ENCODE measurements at places on chromosomes 6 and 20.

GRCh38 chr20:13276945-13277541 lies 56.0 kb downstream of the ISM1 start:
- no peak for DNase-seq

GRCh38 chr6:119966484-119966883 lies 616.9 kb upstream of the MAN1A1 start:
- no peak for DNase-seq

GRCh38 chr6:8069631-8070284 lies 5.6 kb upstream of the BLOC1S5 start:
- no peak for DNase-seq

GRCh38 chr6:29632789-29633533 lies at the start of gene GABBR1:
Gene GABBR1 (minus strand): TSS chr6:29633183. CDS start chr6:29632385, 798 bp downstream.
- DNase-seq, result peak; percentile 85

DNA sequence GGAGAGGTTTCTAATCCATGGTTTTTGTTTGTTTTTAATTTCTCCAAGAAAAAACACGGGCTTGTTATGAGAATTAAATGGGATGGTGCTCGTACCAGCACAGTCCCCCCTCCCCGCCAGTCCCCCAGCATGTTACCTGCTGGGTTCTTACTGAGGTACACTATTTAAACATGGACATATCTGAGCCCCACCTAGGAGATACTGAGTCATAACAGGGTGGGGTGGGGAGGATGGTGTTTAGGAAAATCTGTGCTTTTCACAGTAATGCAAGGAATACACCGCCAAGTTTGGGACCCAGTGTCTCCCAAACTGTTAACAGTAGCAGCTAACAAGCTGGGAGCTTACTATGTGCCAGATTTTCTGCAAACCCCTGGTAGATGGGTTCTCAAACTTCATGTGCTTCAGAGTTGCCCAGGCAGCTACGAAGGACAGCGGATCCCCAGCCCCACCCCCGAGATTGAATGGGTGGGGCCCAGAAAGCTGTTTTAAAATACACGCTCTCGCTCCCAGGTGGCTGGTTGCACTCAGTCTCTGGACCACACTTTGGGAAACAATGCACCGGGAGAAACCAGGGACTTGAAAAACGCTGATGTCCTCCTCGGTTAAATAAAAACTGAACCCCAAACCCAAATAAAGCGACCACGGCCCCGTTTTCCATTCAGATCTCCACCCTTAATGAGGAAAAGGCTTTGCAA lies 995 bp downstream of the ZFP64 start:
- no peak for DNase-seq

DNA sequence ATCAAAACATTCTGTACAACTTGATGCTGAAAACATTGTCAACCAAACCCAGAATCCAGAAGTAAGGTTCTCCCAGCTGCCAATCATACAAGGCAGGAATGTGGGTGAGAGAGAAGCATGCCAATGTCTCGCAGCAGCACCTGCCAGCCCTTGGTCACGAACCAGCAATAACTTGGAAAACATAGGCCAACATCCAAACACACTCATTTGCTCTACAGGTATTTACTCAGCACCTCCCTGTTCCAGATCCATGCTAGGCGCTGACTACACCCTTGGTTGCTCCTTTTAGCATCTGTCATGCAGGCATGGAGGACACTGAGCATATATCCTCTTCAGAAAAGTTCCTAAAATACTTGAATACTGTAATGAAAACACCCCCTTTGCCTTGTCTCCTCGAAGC lies 63.6 kb downstream of the FAXC start:
- no peak for DNase-seq

DNA sequence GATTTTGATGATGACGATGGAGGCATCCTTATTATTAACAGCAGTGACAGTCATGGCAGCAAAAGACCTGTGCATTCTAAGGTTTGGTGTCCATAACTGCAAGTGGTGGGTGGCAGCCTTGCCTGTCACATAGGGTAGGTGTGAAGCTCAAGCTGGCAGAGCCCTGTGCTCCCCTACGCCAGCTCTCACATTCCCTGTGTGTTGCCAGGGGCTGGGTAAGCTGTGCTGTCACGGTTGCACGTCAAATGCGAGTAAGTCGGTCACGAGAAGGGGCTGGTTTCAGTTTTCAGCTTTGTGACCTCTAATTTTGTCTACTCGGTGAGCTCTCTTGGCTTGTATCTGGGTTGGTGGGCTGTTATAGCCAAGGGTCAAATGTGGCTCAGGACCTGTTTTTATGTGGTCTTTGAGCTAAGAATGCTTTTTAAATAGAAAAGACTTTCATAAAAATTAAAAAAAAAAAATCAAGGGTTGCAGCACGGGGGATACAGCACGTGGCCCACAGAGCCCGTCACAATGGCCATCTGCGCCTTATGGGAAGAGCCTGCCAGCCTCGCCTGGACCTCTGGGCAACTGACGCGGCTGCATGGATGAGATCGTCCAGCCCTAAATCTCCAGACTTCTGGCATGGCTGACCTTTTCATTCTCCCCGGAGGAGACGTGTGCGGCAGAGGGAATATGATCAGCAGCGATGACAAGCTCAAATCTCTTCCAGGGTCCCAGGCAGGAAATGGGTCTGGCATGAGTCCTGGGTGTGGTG lies 148.5 kb downstream of the PHACTR3 start:
- no peak for DNase-seq

GRCh38 chr20:37393196-37393862 lies 47.4 kb downstream of the SRC start:
- no peak for DNase-seq

GRCh38 chr6:35216851-35217811 lies 3.4 kb downstream of the SCUBE3 start:
- DNase-seq, result no peak

DNA sequence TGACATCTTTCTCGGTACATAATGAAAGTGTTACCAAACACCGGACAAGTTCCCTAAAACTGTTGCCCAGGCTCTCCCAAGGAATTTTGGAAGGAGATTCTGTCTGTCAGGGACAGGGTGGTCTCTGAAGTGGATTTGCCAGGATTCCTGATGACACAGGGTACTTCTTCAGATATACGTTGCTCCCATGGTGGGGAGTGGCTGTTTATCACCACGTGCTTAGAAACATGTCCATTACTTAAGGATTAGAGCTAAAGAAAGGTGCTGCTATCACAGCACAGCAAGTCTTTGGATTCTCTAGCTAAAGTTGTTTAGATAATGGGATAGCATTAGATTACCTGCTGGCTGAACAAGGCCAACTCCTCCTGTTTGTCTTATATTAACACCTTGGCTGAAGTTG lies 6.3 kb downstream of the SPINT3 start:
- no peak for DNase-seq

DNA sequence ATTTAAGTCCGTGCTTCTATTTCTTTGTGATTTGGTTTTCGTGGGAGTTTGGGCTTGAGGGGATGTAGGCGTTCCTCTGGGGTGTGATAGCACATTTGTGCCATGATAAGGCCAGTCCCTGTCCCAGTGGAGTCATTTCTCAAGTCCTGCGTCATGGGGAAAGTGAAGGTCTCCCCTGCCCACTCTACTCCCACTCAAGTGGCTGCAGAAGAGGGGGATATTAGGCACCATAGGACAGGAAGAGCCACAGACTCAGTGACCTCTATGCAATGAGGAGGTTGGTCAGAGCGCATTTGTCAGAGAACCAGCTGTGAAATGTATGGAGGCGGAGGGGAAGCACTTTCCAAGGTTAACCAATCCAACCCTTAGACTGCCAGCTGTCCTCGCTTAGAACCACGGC lies 51.9 kb upstream of the EDN1 start:
- DNase-seq, result no peak

DNA sequence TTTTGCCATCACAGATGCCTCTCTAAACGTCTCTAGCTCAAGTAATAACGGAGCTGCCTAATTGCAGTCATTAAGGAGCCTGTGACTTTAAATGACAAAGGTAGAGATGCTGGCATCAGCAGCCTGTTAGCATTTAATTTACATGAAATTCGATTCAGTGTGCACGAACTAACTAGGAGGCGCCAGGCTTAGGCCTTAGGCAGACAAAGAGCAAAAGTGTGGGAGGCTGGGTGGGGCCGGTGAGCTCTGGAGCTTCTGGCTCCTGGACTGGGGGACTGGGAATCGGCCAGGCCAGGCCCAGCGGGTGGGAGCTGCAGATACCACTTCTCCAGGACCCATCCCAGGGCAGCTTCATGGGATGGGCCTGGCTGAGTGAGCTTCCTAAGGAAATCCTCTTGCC lies 170.0 kb upstream of the AGPAT4 start:
- no peak for DNase-seq

- no peak for DNase-seq
Measured at GRCh38 chr6:13422681-13423221, 64.6 kb downstream of the GFOD1 start.

DNA sequence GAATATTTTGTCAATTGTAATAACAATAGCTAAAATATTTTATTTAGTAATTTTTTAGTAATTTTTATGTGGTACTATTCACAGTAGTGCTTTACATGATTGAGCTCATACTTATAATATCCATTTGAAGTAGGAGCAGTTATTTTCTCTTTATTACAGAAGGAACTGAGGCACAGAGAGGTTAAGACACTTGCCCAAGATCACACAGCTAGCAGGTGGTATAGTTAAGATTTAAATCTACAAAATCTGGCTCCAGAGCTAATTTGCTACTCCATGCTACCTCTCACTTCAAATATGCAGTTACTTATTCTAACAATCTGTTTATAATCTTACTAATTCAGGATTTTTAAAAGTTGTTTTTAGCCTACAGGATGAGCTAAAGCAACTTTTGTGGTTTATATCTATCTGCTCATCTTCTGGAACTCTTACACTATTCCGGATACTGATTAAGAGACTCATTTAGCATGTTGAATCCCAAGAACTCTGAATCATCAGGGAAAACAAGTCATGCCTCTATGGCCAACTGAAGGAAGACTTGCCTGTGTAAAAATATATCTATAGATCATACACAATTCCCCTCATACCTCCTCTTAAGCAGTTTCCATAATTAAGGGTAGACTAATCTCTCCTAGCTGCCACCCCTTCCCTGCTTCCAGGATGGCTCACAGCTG lies 324.2 kb downstream of the UBE3D start:
- DNase-seq, result no peak

- no peak for DNase-seq
Measured at GRCh38 chr6:149856256-149856994, 7.7 kb downstream of the LRP11 start.

- no peak for DNase-seq
Measured at GRCh38 chr6:169324656-169325459, 71.2 kb upstream of the THBS2 start.

GRCh38 chr6:133130863-133131262 lies 110.3 kb upstream of the EYA4 start:
- no peak for DNase-seq

DNA sequence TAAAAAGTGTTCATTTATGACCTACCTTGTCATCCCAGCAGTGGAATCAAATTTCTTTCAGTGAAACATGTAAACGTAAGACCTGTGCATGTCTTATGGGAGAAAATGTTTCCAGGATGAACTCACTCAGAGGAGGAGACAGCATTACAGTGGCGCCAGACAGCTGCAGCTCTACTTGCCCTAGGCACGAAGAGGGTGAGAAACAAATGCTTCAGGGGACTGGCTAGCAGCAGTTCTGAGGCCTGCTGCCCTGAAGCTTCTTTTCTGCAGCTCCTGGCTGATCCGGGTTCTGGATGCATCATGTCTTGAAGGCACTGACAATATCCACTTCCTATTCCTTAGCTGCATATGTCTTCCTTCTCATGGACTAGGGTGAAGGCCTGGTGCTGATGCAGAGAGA lies 120.2 kb downstream of the QRSL1 start:
- no peak for DNase-seq

DNA sequence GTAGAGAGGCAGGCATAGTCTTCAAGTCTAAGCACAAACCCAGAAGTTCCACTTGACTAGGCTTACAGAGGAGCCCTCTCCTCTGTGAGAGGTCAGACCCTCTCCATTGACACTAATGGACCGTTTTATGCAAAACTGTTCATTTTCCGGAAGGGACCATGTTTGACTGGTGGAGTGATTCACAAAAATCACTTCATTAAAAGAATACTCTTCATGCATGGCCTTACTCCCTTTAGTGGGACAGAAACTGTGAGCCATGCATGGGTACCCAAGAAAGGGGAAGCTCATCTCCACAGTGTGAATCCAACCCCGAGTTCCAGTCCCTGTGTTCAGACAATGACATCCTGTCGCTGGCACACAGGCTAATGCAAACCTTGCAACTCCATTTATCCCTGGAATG lies 63.2 kb downstream of the OLIG3 start:
- no peak for DNase-seq

Measured in NCI-H1930 (cell line).